GM12865 (cell line): ENCODE measurements at places on chromosomes 7 and 10.
A peak's percentile ranks its signal among the peaks of the same experiment; 100 is the strongest.

DNA sequence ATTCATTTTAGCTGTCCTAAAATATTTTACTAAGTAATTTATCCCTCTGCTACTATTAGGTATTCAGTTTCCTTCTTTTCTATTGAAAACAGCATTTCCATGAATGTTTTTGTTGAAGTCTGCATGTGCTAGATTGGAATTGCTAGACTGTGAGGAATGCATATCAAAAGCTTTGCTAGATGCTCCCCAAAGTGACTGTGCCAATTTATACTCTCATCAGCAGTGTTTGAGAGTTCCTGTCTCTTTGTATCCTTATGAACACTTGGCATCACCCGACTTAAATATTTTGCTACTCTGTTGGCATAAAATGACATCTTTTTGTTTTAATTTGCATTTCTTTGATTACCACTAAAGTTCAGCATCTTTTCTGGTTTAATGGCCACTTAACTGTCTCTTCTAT, 45.0 kb upstream of the PRR15 start:
- no peak for DNase-seq

GRCh38 chr7:51139796-51140195, 176.8 kb downstream of the COBL start:
- no peak for DNase-seq

GRCh38 chr10:13585195-13585751, 1.5 kb upstream of the PRPF18 start:
- DNase-seq: no peak

DNA sequence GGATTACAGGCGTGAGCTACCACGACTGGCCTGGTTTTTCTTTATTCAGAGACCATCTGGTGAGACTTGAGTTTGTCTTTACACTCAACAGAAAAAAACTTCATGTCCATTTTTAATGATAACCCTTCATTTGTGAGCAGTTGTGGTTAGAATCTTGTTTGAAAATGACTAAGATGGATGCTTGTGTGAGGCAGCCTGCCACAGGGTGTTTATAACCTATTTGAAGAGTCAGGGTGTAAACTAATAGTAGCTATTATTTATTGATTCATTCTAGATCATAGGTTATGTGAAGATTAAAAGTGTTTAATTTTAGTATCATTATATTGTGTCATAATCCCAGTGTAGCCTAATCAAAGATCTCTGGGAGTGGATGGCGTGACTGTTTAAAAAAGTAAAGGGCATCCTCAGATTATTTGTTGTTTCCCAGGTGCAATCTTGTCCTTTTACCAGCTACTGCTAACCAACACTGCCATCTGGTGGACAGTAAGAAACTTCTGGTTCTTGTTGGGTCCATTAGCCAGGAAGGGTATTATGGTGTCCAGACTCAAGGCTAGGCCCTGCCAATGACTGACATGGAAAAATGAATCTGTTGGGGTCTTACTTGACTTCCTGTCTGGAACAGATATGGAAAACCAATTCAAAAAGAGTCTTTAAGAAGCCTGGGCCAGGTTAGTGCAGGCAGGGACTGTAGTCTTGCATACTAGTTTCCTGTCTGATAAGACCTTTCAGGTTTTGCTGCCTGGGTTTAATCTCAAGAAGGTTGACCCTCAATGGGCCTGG, 24.9 kb downstream of the NRBF2 start:
- DNase-seq: peak; percentile 93

- no peak for DNase-seq
These were observed 141.5 kb upstream of the NPVF start for GRCh38 chr7:25369786-25370185.

GRCh38 chr10:48224979-48225560, 49.4 kb downstream of the FRMPD2 start:
- no peak for DNase-seq

DNA sequence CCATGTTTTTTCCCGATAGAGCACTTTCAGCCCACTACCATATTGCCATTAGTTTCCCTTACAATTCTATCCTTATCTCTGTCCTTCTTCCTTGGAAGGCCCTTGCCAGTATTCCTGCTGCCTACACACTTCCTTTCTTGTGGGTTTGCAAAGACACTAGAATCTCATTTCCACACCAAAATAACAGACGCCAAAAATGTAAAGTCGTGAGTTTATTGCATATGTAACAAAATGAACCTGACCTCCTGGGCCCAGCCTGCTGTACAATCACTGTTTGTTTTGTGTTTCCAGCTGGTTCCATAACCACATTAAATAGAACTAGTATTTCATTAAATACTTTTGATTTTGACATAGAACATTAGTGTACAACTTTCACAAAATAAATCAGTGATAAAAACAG, 116.7 kb downstream of the SMURF1 start:
- no peak for DNase-seq

DNA sequence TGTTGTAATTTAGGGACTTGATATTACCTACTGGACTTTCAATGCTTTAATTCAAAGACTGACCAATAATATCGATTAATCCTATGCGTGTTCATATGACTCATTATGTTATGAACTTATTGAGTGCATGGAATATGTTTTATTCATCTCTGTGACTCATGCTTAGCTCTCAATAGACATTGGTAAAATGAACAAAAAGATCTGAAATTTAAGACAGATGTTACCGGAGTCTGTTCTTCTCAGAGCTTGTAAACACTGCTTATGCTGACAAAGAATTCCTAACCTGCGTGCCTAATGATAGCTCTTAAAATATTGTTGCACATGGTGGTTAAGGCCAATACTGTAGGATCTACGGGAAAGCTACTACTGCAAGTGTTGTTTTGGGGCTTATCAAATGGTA, 131.5 kb upstream of the ACBD5 start:
- DNase-seq: no peak

GRCh38 chr7:149214020-149214720, 18.8 kb downstream of the ZNF282 start:
- no peak for DNase-seq

GRCh38 chr10:63421591-63421990, 44.2 kb downstream of the JMJD1C start:
- DNase-seq: peak; percentile 83

DNA sequence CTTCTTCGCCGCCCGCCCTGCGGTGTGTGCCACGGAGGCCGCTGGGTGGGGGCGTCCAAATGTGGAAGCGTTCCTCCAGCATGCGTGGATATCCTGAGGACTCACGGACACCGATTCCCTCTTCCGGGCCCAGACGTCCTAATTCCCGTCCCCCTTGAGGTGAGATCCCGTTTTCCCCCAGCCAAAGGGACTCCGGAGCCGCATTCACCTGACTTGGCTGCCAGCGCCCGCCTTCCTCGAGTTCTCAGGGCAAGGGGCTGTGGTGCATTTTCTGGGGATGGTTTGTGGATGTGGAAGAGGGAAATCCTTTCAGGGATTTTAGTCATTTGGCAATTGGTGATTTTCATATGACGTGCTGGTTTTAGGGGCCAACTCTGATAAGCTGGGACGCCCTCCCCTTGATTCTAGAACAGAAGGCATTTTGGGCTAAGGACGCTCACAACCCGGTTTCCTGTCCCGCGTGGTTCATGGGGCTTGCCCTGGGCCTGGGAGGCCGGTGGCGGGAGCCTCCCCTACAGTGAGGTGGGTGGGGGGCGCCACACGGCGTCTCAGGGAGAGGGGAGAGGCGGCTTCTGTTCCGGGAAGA, 165.4 kb downstream of the ACTR3B start:
- no peak for DNase-seq

- DNase-seq: peak; percentile 88
These were observed 65.0 kb downstream of the DNAJC12 start for GRCh38 chr10:67772894-67773511.

DNA sequence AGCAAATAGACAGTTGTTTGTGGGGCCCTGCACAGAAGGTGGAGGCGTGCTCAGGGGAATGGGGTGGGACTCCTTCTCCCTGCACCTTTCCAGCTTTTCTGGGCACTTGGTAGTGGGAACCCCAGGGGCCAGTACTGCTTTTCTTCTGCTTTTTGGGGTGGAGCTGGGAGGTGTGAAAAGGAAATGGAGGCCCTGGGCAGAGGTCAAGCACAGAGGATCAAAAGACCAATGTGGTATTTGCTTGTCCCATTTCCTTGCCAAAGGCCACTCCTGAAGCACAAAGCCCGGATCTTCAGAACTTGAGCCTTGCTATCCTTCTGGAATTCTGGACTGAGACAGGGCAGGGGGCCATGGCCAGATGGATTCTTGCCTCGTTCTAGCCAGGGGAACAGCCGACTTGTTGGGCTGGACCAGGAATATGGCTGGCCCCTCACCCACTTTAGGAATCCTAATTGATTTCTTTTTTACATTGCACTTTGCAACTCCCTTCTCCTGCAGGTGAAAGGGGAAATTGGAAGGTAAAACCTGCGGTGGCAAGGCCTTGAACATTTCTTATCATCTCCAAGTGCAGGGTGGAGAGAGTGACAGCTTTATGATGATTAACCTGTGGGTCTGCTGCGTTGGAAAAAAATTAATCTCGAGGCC, 26.5 kb downstream of the ADRA2A start:
- DNase-seq: no peak

DNA sequence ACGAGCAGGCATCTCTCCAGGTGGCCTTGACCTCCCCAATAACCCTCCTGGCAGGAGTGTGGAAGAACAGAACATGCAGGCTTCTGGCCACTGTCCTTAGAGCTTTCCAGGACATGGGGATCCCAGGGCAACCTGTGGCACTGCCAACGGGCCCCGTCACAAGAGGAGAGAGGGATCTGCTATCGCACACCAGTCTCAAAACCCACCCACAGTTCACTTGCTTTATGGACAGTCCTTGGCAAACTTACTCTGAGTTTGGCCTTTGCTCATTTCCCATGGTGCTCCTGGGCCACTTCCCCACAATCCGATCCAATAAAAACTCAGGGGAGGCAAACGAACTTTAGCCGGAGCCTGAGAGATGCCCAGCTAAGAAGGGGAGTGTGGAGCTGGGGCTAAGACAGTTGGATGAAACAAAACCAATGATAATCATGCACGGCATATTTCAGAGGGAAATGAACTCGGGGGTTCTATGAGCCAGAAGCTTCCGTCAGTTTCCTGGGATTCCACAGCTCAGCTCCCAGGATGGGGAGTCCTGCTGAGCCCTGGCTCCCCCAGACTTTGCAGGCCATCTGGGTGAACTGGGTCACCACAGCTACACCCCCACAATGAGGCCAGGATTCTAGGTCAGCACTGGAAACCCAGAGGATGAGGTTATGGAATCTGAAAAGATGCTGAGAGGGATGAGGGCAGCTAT, 158.4 kb downstream of the NEURL1 start:
- no peak for DNase-seq

DNA sequence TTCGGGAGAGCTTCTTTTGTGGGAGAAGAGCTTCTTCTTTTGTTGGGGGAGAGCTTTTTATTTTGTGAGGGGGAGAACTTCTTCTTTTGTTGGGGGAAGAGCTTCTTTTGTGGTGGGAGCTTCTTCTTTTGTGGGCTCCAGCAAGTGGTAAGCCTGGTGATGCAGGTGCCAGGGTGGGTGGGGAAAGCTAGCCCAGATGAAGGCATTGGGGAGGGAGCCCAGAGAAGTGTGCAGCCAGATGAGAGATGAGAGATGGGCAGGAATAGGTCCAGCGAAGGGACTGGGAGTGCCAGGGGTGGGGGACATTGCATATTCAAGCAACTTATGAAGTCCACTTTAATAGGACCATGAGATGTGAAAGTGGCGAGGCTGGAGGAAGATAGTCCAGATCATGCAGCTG, 9.7 kb downstream of the ADRA2A start:
- no peak for DNase-seq

DNA sequence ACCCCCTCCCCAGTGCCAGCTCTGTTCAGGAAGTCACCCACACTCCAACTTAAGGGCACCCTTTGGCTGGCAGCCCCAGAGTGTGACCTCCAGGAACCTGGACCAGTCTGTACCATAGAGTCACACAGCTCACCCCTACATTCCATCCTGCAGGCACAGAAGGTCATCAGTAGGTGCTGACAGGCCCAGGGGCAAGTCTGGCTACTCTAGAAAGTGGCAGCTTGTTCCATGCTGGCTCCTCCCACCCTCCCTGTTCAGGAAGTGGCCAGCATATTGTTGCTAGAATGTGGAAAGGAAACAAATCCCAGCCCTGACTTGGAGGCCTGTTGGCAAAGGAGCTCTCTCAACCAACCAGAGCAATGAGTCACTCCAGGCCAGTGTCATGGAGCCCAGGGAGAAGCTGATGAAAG, 3.2 kb upstream of the NCOA4 start:
- no peak for DNase-seq

GRCh38 chr10:133276435-133277201, at the start of gene ADAM8:
ADAM8 (minus strand) TSS chr10:133276868; CDS start chr10:133276817, 51 bp downstream.
- DNase-seq: peak; percentile 78

DNA sequence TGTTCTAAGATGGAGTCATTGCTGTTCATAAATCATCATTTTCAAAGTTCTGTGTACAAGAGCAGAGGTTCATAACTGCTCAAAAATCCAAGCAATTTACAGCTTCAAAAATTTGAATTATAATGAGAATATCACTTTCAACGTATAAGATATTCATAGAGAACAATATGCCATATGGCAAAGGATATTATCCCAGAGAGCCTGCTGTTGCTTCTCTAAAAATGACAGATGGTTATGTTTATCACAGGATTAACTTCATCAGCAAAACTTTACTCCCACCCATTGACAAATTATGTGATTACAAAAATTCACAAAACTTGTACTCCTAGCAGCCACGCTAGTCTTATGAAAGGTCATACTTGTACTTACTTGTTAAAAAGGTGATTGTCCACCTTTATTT, 105.1 kb downstream of the PIP4K2A start:
- no peak for DNase-seq

GRCh38 chr10:114711176-114711868, 53.2 kb upstream of the ABLIM1 start:
- DNase-seq: no peak

GRCh38 chr10:131020775-131021174, 290.7 kb downstream of the TCERG1L start:
- no peak for DNase-seq

GRCh38 chr10:112950714-112951358, 789 bp downstream of the TCF7L2 start:
- peak; percentile 9 for DNase-seq

- DNase-seq: peak; percentile 92
These were observed 57.4 kb downstream of the CHST15 start for GRCh38 chr10:124035928-124036558.

DNA sequence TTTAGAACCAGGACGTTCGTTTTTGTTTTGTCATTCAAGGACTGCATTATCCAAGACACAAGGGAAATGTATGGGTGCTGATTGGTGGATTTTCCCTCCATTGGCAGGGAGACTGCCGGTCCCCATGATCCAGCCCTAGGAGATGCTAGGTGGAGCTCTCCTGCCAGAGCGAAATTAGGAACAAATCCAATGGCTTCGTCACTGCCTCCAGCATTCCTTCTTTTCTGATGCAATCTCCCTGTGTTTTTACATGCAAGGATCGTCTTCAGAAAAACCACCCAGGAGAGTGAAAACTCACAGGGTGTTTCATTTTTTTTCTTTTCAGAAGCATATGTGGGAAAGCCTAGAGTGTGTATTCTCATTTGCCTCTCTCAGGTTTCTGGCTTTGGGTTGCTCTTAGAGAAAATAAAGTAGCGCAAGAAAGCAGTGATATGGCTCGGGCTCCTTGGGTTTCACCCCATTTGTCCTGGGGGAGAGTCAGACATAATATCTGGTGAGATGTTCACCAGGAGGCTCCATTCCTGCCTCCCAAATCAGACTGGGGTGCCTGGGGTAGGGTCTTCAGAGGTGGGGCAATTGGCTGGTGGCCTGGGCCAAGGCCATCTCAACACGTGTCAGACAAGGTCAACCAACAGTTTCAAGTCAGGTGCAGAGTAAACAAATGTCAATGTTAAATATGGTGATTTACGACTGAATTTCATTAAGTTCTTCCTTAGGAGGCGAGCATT, 450.9 kb upstream of the MKI67 start:
- no peak for DNase-seq
